ENCODE measurements at places on chromosomes 6 and 20. TPM values are rescaled to one million over a fixed set of nuclear protein-coding genes. Genes with fewer than 3 reads are reported as not detected.

GRCh38 chr6:143363299-143363698 lies 87.2 kb downstream of the ADAT2 start:
- no peak for DNase-seq

- DNase-seq, result no peak
Observed at GRCh38 chr6:134247231-134247833, 70.6 kb downstream of the SGK1 start.

- DNase-seq, result no peak
Observed at GRCh38 chr6:37928217-37928616, 108.7 kb downstream of the ZFAND3 start.

DNA sequence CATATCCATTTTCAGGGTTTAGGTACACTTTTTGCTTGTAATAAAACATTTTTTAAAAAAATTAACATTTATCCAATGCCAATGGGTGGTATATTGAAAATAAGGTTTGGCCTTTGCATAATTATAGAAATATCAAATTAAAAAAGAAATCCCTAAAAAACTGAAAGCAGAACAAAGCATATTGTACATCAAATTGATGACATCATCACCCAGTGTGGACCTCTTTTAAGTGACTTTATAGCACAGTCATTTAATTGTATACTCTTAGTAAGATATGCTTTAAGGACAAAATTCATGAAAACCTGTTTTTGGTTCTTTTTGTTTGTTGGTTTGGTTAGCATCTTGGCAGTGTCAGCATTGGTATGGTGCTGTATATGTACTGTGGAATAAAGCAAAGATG lies 1.4 kb upstream of the EEF1E1 start:
- DNase-seq, result no peak

Gene BANF2
- not detected for total RNA-seq

Gene PNPLA1
- 0.11 TPM for total RNA-seq

All from thyroid gland (tissue), 4 donors.